ENCODE measurements at places on chromosomes 6 and 20.
A peak's percentile ranks its signal among the peaks of the same experiment; 100 is the strongest.

GRCh38 chr20:19566226-19566945 lies 191.7 kb upstream of the RIN2 start:
- no peak for DNase-seq

GRCh38 chr20:6756693-6757595 lies 10.5 kb upstream of the BMP2 start:
- no peak for DNase-seq

GRCh38 chr6:54083287-54083686 lies 28.0 kb upstream of the MLIP start:
- DNase-seq: no peak

GRCh38 chr6:28985462-28986164 lies 19.5 kb downstream of the ZNF311 start:
- DNase-seq: peak; percentile 11

DNA sequence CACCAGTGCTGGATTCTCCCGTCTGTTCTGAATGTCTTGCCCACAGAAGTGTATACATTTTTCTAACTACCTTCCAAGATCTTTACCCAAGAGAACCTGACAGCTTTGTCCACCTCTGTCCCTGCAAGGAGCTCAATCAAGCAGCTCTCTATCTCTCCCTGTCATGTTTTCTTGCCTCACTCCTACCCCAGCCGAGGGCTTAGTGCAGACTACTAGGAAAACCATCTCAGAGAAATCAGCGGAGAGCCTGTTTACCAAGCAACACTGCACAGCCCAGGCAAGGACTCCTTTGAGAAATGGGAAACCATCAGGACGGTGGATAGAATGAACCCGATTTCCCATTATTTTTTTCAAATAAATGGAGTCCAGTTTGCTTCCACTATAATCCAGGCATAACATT lies 250.7 kb upstream of the JARID2 start:
- no peak for DNase-seq

- DNase-seq: no peak
These were observed 90.6 kb upstream of the ADGRB3 start for GRCh38 chr6:68544450-68544849.

- no peak for DNase-seq
These were observed 139.7 kb upstream of the TMEM170B start for GRCh38 chr6:11397622-11398450.

DNA sequence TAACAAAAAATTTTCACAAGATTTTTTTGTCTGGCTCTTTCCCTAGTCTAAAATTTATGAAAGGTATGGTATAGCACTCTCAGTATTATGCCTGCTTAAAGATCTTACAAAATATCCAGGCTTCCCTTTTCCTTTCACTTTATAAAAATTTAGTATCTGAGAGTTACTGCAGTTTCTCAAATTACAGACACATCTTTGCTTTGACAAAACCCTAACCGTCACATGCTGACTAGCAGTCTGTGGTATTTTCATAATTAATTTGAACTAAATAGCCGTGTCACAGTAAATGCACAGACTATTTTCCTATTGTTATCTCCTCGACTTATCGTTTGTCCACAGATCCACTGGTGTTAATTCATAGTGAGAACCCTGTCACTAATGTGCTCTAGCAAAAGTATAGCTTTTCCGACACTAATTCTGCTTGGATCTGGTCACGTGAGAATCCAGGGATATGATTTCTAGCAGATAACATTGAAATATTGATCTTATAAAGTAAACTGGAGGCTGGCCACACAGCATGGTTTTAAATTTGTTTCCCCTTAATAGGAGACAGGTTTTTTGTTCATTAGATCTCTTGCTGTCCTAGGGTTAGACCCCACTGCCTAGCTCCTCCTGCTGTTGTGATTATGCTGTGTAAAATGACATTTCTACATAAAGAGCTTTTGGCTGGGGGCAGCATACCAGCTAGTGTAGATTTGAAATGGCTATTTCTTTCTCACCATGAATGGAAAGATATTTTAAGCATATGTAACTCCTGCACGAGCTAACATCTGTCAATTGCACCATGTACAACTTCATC lies 340.6 kb upstream of the SASH1 start:
- DNase-seq: no peak

GRCh38 chr20:62281161-62281933 lies 21.4 kb upstream of the ADRM1 start:
- DNase-seq: no peak

DNA sequence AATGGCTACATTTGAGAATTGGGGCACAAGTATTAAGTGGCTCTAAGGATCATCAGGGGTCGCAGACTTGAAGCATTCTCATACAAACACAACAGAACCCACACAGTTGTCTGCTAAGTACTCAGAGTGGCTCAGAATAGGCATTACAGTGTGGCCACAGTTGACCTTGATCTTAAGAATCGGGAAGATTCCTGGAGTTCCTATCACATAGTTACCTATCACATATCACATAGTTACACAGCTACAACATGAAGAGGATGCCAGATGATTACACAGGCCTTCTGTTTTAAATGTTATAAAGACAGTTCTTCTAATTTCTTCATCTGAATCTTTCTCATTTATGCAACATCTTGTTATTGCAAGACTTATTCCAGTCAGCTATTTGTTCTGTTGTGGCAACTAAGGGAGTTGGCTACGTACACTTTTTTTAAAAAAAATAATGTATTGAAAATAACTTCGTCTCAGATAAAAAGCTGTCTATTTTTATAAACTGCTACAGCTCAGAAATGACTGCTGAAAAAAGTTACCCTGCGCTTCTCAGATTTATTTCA lies 129.0 kb downstream of the REV3L start:
- no peak for DNase-seq

All from CD4-positive, alpha-beta T cell treated with Interleukin-17A for 4 hours (primary cell).